ENCODE measurements at places on chromosomes 1 and 21.

- no peak for DNase-seq
Measured at GRCh38 chr1:233006108-233006507, 55.7 kb downstream of the NTPCR start.

GRCh38 chr1:109412551-109412950 is 13.7 kb downstream of the PSMA5 start:
- no peak for DNase-seq

- peak; percentile 51 for DNase-seq
Measured at GRCh38 chr1:117534995-117535467, 70.8 kb upstream of the TENT5C start.

GRCh38 chr1:108749081-108749480 is 2.6 kb downstream of the STXBP3 start:
- DNase-seq: no peak

DNA sequence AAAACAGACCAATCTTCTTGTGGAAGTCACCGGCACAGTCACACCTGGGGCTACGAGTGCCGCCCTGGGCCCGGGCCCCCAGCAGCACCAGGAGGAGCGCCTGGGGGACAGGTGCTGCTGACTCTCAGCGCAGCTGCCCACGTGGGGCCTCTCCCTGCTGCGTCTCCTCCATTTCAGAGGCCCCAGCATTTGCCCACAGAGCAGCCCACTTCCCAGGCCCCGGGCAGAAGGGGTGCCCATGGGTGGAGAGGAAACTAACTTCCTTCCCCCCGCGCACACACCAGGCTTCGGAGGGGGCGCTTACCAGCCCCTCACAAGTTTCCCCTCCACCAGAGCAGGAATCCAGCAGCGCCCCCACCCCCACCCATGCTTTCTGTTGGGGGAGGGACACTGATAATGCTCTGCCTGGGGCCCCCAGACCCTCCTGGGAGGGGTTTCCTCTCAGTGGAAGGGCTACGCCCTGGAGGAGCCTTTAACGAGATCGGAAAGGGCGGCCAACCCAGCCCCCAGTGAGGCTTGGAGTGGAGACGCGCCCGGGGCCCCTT is 440 bp downstream of the TNFRSF25 start:
- no peak for DNase-seq

GRCh38 chr21:34883491-34884271 is 165.4 kb downstream of the RUNX1 start:
- no peak for DNase-seq

GRCh38 chr1:225410036-225410435 is 17.8 kb downstream of the LBR start:
- DNase-seq: no peak

GRCh38 chr1:111290104-111290503 is 547 bp upstream of the CHIA start:
- DNase-seq: no peak

DNA sequence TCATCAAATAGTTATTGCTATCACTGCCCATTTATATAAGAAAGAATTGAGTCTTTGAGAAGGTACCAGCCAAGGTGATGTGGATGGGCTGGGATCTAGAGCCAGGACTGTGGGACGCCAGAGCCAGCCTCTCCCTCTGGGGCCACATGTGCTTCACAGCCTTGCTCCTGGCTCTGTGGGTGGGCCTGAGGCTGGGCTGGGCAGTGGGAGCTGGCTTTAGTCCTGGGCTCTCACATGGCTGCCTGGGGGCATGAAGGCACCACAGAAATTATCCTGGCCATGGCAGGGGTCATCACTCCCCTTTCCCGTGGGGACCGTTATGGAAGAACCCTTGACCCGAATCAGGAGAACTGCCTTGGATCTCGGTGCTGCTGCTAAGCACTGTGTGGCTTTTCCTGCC is 203.1 kb downstream of the TRABD2B start:
- no peak for DNase-seq

- no peak for DNase-seq
Measured at GRCh38 chr1:147769106-147769505, 8.7 kb upstream of the GJA5 start.

DNA sequence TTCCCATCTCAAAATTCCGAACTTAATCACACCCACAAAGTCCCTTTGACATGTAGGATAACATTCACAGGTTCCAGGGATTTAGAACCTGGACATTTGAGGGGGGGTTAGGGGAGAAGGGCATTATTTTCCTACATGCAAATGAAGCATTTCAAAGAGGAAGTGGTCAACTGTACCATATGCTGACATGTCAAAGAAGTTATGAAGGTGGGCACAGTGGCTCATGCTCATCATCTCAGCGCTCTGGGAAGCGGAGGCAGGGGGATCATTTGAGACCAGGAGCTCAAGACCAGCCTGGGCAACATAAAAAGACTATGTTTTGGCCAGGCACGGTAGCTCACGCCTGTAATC is 35.7 kb downstream of the PTP4A2 start:
- no peak for DNase-seq

DNA sequence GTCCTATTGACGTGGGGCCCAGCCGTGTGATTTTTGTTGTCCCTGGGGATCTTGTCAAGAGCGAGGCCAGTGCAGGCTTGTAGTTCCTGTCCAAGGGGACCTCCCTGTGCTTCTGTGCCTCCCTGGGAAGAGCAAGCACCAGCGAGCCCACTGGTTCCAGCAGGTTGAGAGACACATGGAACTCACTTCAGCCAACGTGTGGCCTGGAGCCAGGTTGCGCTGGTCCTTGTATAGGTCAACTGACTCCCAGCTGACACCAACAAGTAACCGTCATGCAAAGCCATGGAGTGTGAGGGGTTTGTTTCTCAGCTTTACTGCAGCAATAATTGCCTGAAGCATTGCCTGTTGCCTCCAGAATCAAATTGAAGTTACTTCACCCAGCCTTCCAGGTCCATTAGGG is 63.0 kb downstream of the DISP3 start:
- no peak for DNase-seq

DNA sequence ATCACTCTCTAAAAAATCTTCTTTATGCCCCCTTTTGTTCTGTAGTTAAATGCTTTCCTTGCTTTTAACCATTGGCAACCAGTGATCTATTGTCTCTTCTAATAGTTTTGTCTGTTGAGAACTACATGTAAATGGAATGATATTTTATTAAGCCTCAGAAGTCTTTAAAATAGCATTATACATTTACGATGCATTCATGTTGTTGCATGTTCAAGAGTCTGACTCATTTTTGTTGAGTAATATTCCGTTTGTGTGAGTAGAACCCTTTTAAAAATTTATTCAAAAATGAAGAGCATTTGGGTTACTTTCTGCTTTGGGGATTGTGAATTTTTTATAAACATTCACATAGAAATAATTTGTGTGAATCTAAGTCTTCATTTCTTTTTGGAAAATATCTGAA is 1352.9 kb downstream of the NCAM2 start:
- no peak for DNase-seq

DNA sequence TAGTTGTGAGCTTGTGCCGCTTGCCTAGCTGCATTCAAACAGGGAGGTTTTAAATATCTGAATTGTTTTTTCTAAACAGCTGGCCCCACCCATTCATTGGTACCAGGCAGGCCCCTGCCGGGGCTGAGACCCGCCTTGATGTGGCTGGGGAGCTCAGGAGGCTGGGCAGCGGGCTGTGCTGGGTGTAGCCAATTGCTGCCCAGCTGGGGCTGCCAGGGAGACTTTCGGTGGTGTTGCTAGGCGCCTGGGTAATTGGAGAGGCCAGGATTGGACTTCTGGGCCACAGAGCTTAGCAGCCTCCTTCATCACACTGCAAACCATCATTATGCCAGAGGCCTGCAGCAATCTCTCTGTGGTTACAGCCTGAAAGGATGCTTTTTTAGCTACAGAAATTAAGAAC is 12.2 kb downstream of the RHBDL2 start:
- no peak for DNase-seq

DNA sequence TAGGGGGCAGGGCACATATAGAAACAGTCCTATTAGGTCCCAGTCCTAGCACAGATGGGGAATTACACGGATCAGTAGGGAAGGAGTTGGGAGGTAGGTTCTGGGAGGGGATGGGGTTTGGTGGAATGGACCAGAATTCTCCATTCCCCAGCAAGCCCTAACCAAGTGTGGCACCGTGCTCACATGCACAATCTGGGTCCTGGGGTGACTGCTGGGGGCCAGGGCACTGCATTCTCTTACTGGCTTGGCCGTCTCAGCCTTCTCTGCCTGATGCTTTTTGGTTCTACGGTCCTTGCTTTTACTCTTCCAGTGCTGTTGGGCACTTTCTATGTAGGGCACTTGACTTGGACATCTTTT is 53.9 kb downstream of the NENF start:
- DNase-seq: no peak

DNA sequence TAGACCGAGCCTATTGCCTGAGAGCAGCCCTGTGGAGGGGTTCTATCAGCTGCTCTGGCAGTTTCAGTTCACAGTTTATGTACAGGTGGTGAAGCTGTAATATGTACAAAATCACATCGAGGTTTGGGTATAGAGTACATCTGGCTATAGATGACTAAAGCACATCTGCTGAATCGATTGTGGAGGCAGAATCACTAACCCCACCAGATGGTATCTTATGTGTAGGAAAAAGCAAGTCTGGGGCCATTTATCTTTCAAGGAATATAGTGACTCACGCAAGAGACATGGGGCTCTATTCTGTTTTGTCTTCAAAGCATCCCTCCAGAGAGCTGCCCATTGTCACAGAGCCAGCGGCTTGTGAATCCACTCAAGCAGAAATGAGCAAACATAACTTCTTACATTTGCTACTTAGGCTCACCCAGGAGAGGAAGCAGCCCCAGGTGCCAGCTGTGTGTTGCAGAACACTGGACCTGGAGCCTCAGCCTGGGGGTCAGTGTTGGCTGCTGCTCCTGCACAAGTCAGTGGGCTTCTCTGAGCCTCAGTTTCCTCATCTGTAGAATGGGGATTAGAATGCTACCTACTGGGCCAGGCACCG is 21.3 kb downstream of the MIIP start:
- DNase-seq: no peak

GRCh38 chr1:156076609-156077429 is 5.4 kb downstream of the MEX3A start:
- no peak for DNase-seq

- DNase-seq: no peak
Measured at GRCh38 chr1:46333300-46334029, 7.1 kb upstream of the NSUN4 start.

DNA sequence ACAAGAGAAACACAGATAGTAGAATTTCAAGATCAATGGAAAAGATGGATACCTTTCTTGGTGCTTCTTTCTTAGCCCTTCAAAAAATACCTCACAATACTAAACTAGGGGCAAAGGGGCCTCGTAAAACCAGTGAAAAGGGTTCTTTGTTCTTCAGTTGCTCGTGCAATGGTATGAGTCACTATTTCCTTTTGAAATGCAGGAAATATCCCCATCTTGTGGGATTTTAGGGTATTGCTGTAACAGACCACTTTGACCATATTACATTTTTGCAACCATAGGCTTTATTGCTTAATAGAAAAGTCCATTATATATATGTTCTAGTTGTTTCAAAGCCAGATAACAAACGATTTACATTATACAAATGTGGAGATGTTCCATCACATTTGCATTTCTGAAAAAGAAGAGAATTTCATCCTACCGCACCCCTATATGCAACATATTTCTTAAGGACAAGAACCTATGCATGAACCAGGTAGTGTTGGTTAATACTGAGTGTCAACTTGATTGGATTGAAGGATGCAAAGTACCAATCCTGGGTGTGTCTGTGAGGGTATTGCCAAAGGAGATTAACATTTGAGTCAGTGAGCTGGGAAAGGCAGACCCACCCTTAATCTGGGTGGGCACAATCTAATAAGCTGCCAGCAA is 88.6 kb upstream of the PKN2 start:
- DNase-seq: no peak

GRCh38 chr1:66984491-66984890 is 59.7 kb downstream of the MIER1 start:
- no peak for DNase-seq

Data from stimulated activated naive CD8-positive, alpha-beta T cell treated with anti-CD3 and anti-CD28 coated beads, Interleukin-15, amount 100 ng/mL, for 72 hours (primary cell).